Left hindlimb (tissue), 1 donor: ENCODE measurements at places on chromosomes 12 and 14.

DNA sequence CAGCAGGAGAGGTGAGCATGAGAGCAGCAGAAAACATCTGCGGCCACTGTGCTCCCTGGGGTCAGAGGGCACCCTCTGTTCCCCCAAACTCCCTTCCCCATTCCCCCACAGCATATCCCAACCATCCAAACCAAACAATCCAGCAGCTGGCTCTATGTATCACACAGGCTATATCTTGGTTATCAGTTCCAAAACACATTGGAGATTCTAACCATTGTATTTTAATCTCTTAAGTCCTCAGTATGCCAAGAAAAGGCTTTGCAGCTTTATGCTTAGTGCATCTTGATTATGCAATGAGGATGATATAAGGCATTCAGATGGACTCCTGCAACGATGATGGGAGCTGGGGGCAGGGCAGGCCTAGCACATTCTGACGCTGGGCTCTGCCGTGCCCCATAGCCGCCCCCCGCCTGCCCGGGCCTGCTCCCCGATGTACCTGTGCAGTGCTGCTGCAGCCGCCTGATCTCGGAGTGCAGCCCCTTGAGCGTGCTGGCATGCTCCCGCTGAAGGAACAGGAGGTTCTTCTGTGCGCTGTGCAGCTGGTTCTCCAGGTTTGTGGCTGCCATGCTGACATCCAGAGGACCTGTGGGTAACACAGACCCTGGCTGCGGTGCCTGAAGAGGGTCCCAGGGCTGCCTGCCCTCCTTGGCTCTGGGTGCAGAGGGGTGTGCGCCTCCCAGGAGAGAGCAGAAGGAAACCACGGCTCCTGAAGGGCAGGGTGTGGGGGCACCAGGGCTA lies 29.6 kb downstream of the CCDC92 start:
- DNase-seq: no peak

- DNase-seq: no peak
These were observed 478 bp downstream of the RITA1 start for GRCh38 chr12:113186033-113186365.

- no peak for DNase-seq
These were observed 184.7 kb downstream of the SRGAP1 start for GRCh38 chr12:64029013-64029857.

GRCh38 chr12:42027546-42027945 lies 117.1 kb downstream of the GXYLT1 start:
- no peak for DNase-seq

- no peak for DNase-seq
These were observed 166.7 kb upstream of the E2F7 start for GRCh38 chr12:77232045-77232444.

GRCh38 chr12:6951551-6952120 lies 480 bp downstream of the PTPN6 start:
- DNase-seq: peak; percentile 31

GRCh38 chr12:24769682-24770081 lies 179.2 kb downstream of the BCAT1 start:
- no peak for DNase-seq

DNA sequence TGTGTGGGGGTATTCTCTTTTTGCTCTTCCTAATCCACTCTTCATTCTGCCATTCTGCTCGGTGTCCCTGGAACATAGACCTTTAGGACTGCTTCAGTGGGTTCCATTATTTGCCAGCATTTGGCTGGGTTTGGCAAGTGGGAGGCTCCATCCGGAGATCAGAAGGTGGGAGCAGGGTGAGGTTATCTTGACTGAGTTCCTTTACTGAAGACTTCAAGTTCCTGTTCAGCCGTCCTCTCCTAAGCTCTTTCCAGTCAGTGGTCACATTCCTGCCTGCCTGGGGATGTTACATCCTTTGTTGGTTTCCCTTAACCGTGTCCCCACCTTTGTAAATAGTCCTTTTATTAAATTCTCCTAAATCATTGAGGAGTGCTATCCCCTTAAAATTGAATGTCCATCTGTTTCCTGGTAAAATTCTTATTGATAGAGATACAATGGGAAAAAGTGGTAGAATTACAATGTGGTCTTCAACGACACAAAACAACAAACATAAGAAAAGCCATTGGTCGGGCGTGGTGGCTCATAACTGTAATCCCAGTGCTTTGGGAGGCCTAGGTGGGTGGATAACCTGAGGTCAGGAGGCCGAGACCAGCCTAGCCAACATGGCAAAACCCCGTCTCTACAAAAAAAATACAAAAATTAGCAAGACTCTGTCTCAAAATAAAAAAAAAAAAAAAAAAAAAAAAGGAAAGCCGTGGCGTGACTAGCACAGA lies 5.0 kb upstream of the MIA2 start:
- no peak for DNase-seq

GRCh38 chr12:130990034-130990433 lies 36.3 kb downstream of the ADGRD1 start:
- no peak for DNase-seq

DNA sequence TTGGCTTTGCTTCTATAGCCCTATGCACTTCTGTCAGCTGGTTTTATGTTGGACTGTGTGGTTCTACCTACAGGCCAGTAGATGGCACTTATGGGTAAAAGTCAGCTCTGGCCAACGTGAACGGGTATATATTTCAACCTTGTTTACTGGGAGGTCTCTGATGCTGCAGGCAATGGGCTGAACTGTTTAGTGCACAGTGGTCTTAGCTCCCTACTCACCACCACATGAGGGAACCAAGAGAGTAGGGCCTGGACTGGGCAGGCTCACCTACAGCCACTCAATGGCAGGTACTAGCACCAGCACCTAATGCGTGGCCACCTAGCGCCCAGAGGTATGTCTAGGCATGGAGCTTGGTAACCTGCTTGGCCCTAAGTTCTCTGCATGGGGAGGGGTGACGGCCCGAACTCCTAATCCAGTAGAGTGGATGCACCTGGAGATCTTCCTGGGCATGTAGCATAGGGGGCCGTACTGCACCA lies 481.8 kb downstream of the TMEM117 start:
- DNase-seq: no peak

GRCh38 chr14:48582938-48583337 lies 907.5 kb upstream of the MDGA2 start:
- no peak for DNase-seq

- no peak for DNase-seq
These were observed 17.2 kb downstream of the NKX2-1 start for GRCh38 chr14:36502558-36503508.

GRCh38 chr12:23253191-23253590 lies 628.2 kb downstream of the ETNK1 start:
- no peak for DNase-seq

DNA sequence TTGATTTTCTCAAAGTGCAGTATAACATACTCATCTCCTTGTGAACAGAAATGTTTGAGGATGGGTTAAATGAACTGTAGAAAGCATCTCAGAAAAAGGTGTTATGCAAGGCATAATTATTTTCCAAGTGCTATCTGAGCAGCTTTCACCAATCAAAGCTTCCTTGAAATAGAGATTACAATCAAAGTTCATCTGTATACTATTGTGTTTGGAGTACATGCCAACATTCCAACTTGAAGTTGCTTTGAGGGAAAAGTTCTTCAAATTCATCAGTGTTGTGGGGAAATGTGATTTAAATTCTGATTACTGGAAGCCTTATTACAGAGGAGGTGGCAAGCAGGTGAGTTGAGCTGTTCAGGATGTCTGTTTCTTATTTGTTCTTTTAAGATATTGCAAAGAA lies 68.2 kb downstream of the TMTC2 start:
- DNase-seq: no peak

GRCh38 chr12:19021646-19022045 lies 107.9 kb upstream of the PLEKHA5 start:
- DNase-seq: no peak

DNA sequence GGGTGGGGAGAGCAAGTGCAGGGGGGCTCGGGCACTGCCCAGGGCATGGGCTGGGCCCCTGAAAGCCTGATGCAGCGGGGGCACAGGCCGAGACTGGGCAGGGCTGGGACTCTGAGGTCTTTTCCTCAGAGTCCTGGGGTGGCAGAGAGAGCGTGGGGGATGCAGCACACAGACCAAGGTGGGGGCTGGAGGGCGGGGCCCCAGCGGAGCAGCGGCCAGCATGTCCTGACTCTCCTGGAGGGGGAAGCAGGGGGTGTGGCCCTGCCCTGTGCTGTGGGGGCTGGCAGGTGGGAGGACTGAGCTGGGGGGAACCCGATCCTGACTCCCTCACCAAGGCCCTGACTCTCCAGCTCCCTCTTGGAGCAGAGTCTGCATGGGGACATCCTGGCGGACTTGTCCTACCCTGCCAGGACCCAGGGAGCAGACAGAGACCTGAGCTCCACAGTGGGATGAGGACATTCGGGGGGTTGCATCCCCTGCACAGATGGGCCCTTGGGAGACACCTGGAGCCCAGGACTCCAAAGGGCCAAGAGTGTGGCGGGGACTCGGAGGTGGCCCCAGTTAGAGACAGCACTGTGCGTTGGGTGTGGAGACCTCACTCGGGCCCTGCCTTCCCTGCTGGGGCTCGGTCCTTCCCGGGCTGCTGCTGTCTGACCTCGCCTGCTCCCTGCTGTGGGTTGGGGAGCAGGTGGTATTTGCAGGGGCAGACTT lies 326.1 kb downstream of the TMEM121 start:
- peak; percentile 17 for DNase-seq

DNA sequence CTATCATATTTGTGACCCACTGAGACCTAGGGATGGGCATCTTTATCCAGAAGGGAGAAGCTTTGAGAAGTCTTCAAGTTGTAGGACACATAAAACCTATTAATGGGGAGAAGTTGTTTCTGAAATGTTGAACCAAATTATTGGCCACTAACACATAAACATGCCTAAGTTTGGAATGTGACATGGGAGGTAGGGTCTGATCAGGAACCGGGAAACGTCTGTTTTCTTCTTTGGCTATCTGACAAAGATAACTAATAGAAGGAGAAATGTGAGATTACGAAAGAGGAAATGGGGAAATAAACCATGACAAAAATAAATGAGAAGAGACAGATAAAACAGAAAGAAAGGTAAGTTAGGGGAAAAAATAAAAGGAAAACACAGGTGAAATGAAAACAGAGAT lies 425.2 kb downstream of the EGLN3 start:
- DNase-seq: no peak

DNA sequence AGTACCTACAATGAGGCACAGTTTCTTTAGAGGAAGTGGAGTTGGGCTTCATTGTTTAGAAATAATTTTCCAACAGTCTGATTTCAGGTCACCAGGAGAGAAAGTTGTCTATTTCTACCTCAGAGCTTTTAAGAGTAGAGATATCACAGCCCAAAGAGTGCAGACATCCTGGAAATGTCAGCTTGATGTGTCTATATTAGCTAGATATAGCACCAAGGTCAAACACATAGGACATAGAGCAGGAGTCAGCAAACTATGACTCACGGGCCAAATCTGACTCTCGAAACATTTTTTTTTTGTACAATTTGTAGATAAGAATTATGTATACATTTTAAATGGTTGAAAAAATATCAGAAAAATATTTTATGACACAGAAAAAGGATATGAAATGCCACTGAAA lies 53.7 kb downstream of the KCNC2 start:
- DNase-seq: no peak

DNA sequence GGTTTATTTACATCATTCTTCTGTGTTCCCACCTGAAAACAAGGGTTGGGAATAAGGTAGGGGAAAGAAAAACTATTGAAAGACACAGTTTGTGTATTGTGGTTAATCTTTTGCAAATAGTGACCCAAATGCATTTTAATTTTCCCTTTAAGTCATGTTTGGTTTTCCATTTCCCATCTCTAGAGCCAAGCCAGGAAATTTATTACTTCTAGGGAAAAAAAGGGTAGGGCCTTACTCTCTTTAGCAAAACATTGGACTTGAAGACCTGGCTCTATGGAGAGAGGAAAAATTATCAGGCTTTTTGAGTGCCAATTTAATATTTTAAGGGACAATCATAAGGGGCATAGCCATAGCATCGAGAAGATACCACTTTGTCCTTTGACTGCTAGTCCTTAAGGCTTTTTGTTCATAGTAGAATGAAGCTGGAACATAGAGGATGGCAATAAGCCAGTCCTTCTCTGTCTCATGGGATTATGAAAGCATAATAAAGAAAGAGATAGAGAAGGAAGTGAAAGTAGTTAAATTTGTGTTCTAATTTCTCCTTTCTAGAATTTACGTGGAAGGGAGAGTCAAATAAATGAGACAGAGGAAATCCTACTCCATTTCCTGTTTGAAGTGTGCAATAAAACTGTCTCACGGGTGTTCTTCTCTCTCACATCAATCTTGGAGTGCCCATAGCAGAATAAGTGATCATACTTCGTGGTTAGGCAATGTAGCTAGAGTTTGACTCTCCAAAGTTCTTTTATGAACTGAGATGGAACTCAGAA lies 50.9 kb upstream of the PPFIA2 start:
- DNase-seq: no peak

- no peak for DNase-seq
These were observed 450.8 kb downstream of the RAD51B start for GRCh38 chr14:68270342-68270741.

GRCh38 chr12:29990971-29991370 lies 207.2 kb upstream of the TMTC1 start:
- DNase-seq: no peak

DNA sequence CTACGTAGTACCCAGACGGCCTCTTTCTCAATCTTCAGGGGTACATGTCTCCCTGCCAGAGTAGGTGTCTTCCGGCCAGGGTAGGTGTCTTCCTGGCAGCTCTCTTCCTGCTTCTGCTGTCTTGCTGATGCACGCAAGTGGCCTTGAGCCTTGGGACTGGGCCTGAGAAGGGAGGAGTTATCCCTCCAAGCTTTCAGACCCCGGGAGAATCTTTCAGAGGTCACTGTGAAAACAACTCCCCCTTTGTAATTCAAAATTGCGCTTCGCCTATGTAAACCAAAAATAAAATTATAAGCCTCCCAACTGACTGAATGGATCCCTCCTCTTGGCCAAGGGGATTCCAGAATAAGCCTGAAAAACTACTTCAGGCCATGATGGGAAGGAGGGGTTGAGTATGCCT lies 87.3 kb upstream of the NUDT4 start:
- no peak for DNase-seq

DNA sequence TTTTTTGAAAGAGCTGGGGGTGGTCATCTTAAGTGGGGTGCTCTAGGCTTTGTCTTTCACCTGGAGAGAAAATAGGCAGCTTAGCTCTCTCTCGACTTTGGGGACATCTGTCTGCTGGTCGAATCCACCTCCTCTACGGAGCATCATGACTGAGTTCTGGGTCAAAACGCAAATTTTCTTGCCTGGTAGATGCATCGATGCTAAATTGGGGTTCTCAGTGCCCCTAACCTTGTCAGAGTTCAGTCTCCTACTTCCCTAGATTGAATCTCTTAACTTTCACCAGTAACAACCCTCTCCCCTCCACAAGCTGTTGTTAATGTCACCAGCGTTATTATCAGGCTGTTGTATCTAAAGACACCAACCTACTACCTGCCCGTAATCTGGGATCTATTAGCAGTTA lies 682 bp downstream of the FLRT2 start:
- no peak for DNase-seq
